ENCODE measurements at places on chromosomes 7 and 10. TPM values are rescaled to one million over a fixed set of nuclear protein-coding genes. Genes with fewer than 3 reads are reported as not detected.
A peak's percentile ranks its signal among the peaks of the same experiment; 100 is the strongest.

DNA sequence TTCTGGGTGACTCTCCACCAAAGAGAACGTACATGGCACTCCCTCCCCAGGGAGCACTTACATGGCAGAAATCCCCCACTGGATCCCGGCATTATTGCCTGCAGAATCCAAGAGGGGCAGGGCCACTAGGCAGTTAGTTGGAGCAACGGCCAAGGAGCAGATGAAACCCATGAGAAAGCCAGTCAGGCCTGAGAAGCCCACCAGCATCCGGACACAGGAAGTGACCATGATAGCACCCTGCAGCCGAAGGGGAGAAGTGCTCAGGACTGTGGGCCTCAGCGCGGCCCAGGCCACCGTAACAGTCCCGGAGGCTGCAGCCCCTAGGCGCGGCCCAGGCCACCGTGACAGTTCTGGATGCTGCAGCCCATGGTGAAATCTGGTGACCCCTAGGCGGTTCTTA, 43.5 kb downstream of the STRA8 start:
- no peak for DNase-seq

Gene CEP55
- total RNA-seq, result 18.7 TPM

- no peak for DNase-seq
These were observed 19.4 kb downstream of the STEAP1B start for GRCh38 chr7:22480523-22481075.

- DNase-seq, result peak; percentile 59
These were observed 93.8 kb downstream of the PTPRE start for GRCh38 chr10:128000471-128001362.

DNA sequence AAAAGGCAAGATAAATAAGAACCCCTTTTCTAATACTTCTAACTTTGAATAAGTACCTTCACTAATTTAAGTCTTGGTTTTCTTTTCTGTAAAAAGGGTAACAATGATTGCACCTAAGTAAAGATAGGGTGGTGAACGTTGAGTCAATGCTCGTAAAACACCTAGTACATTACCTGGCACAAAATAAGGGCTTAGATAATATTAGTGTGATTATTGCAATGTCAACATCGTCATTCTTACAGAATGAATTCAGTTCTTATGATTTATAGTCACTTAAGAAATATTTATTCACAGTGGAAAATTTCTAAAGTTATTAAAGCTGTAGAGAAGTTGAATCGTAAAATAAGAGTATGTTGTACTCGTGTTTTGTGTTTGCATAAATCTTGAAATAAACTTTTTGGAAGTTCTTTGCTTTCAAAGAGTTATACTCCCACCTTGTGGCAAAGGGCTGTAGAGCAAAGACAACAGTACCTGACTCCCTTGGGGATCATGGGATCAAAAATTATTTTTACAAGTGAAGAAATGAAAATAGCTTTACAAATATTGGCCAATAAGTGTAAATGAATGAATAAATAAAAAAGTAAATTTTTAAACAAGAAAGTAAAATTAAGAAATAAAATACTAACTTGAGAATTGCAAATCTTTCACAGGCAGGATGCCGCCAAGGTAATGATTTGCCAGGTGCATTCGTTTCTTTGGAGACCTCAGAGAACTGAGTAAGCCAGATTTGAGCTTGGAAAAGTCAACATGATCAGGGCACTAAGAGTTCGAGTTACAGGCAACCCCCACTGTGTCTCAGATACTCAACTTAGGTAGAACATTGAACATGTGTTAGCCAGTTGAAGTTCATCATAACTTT, 285.8 kb upstream of the CACNA2D1 start:
- peak; percentile 48 for DNase-seq

GRCh38 chr10:102269017-102269416, 23.7 kb downstream of the GBF1 start:
- DNase-seq, result no peak

Gene CALY
- total RNA-seq, result not detected

Gene OR6V1
- not detected for total RNA-seq

Gene NPS
- total RNA-seq, result not detected

Gene GRID2IP
- under 0.01 TPM for total RNA-seq

Gene CC2D2B
- not detected for total RNA-seq

GRCh38 chr10:78160591-78160990, 126.9 kb downstream of the RPS24 start:
- no peak for DNase-seq

DNA sequence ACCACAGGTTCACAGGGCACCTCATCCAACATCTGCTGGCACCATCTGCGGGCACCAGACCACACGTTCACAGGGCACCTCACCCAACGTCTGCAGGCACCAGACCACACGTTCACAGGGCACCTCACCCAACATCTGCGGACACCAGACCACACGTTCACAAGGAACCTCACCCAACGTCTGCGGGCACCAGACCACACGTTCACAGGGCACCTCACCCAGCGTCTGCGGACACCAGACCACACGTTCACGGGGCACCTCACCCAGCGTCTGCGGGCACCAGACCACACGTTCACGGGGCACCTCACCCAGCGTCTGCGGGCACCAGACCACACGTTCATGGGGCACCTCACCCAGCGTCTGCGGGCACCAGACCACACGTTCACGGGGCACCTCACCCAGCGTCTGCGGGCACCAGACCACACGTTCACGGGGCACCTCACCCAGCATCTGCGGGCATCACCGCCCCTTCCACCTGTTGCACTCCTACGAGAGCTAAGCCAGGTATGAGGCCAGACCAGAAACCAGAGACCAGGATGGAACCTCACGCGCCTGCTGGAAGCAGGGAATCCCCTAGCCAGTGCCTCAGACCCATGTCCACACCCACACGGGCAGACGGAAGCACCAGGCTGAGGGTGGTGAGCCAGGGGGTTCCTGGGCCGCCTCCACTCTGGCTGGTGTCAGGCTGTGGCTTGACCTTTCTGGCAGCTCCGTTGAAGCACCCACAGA, 182.8 kb downstream of the MAD1L1 start:
- DNase-seq, result no peak

DNA sequence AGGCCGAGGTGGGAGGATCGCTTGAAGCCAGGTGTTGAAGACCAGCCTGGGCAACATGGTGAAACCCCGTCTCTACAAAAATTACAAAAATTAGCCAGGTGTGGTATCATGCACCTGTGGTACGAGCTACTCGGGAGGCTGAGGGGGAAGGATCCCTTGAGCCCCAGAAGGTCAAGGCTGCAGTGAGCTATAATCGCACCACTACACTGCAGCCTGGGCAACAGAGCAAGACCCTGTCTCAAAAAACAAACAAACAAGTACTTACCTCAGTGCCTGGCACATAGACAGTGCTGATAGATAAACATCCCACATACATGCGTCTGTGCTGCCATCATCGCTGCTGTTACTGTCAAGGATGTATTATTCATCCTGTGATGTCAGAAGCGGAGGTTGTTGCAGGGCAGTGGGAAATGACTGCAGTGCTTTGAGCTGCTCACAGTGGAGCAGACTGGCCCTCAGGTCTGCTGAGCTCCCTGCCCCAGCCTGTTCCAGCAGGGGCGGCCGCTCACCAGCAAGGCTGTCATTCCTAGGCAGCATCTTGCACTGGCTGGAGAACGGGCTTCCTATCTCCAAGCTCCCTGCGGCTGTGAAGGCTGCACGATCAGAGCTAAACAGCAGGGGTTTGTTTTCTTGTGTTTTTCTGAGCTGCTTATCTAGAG, 18.6 kb downstream of the FOXK1 start:
- peak; percentile 96 for DNase-seq

Gene MYO1G
- total RNA-seq, result under 0.01 TPM

Gene SYT15
- 0.79 TPM for total RNA-seq

- DNase-seq, result no peak
These were observed 36.7 kb upstream of the HDAC9 start for GRCh38 chr7:18458830-18459229.

GRCh38 chr7:73802459-73802858, 28.3 kb upstream of the CLDN4 start:
- DNase-seq, result no peak

GRCh38 chr10:112519133-112519761, 72.2 kb downstream of the VTI1A start:
- no peak for DNase-seq

DNA sequence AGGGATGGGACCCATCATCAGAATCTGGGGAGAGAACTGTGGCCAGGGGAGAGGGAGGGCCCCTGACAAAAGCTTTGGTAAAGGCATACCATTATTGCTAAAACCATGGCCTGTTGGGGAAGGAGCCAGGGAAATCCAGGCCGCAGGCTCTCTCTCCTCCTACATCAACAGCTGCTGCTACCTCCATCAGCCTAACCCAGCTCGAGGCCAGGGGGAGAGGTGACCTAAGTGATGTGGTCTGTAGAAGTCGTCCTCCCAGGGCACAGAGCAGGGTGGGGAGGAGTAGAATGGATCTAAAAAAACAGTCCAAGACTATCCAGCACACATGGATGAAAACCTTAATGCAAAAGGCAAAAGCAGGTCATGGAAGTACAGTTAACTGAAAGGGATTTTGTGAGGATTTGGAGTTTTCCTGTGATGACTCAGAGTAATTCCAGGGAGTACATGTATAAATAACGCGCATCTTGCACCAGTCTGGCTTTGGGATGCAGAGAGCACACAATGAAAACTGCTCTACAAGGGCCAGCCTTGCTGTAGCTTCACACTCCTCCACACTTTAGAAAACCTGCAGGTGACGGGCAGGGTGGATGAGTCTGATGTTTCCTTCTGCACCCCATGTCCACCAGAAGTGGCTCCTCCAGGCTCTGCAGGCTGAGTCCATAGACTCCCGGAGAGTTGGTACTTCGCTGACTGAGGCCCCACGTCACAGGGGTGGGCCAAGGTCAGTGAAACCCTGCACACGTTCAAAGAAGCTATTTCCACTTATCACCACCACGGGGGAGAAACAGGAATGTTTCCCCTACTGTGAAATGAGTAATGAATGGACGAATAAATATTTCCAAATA, 38.5 kb upstream of the MSMB start:
- no peak for DNase-seq

- no peak for DNase-seq
These were observed 101.6 kb downstream of the PDGFA start for GRCh38 chr7:417973-418601.

DNA sequence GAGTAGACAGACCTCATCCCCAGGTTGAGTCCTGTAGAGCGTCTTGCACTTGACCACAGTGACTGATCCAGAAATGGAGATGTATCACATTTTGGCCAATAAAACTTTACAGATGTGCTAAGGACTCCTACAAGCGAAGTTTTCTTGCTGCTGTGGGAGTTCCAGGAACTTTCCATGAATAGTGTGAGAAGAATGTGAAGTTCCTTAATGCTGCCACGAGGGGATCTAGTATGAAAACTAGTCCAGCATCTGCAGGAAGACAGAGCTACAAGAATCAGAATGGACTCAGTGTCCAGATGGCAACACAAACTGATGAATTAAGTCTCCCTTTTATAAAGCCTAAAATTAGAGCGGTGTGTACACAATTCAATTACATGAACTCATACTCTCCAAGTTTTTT, 14.8 kb upstream of the LSM8 start:
- DNase-seq, result no peak

GRCh38 chr7:140342727-140343514, 55.4 kb downstream of the SLC37A3 start:
- DNase-seq, result peak; percentile 75

DNA sequence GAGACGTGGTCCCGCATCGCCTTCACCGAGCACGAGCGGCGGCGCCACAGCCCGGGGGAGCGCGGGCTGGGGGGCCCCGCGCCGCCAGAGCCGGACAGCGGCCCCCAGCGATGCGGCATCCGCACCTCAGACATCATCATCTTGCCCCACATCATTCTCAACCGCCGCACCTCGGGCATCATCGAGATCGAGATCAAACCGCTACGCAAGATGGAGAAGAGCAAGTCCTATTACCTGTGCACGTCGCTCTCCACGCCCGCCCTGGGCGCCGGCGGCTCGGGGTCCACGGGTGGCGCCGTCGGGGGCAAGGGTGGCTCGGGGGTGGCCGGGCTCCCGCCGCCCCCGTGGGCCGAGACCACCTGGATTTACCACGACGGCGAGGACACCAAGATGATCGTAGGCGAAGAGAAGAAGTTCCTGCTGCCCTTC, 737 bp downstream of the CNNM2 start:
- no peak for DNase-seq

DNA sequence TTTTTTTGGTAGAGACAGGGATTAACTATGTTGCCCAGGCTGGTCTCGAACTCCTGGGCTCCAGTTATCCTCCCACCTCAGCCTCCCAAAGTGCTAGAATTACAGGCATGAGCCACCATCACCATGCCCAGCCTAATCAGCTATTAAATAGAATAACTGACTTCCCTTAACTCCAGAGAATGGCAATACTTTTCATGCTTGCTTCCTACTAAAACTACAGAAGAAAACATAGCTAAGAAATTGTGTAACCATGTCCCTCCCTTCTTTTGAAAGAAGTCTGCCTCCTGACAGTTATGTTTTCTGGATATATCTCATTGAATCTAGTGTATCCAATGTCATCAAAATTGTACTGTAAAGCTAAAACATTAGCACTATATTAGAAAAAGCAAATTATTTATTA, 95.6 kb downstream of the KMT2C start:
- no peak for DNase-seq

DNA sequence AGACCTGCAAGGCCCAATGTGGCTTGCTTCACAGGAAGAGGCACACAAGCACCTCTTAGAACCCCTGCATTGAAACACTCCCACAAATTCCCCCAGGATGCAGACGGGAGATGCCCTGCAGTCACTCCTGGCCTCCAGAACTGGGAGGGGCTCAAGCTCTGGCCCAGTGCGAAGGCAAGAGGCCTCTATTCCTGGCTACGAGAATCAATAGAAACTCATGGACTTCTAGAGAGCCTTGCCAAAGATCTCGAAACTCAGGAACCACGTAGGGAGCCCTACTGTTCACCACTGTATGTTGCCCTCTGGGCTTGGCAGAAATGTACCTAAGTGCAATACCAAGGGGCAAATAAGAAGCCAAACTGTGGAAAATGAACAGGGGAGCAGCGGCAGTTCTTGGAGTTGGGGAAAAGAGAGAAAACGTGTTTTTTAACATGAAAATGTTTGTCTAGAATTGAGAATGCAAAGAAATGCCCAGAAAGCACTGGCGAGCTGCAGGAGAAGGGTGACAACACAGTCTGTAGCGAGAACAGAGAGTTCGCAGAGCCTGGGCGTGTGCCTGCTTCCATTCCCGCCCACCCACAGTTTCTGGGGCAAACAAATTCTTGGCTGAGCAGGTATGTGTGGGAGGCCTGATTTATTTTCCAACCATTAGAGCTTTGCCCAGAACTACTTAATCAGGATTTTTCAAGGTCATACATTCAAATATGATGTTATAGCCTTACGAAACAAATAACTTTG, 260.5 kb upstream of the KLF14 start:
- no peak for DNase-seq

GRCh38 chr10:45491061-45491460, 117.0 kb downstream of the ALOX5 start:
- DNase-seq, result no peak

- DNase-seq, result no peak
These were observed 103.8 kb upstream of the AHR start for GRCh38 chr7:17194656-17195055.

Gene FAM241B
- total RNA-seq, result 0.20 TPM
